Right atrium auricular region (tissue), 2 donors: ENCODE measurements at places on chromosomes 3 and 15. TPM values are rescaled to one million over a fixed set of nuclear protein-coding genes. Genes with fewer than 3 reads are reported as not detected.

Gene IL16
- 3.9 TPM for total RNA-seq

Gene ZPLD1
- total RNA-seq, result not detected

Gene SMCO1
- 3.6 TPM for total RNA-seq

Gene PPP1R14D
- total RNA-seq, result not detected

DNA sequence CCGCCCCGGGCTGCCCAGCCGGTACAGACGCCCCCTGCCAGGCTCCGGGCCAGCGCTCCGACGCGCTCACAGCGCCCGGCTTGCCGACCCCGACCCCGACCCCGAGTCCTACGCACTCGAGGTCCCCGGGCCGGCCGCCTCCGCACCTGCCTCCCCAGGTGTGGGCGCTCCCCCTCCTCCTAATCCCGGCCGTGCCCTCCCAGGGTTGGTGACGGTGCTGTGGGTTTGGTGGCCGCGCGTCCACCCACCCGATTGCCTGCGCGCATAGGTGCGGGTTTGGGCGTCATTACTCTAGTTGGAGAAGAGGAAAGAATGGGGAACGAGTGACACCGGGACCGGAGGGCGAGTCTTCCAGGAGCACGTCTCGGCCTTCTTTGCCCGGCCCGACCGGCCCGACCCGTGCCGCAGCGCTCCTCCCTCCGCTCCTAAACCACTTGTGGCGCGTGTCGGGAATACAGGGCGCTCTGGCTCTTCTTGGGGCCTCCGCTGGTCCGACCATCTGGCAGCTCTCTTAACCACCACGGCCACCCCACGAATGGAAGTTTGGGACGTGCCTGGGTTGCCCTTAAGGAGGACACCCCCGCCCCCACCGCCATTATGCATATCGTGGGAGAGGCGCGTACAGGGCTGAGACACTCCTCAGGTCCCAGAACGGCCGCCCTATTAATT, 810 bp upstream of the THRB start:
- no peaks in the 10 kb centered on the region for H3K36me3 ChIP-seq
- H3K4me3 ChIP-seq, result peak overlapping the region; percentile 78
- no peaks in the 10 kb centered on the region for H3K4me1 ChIP-seq

DNA sequence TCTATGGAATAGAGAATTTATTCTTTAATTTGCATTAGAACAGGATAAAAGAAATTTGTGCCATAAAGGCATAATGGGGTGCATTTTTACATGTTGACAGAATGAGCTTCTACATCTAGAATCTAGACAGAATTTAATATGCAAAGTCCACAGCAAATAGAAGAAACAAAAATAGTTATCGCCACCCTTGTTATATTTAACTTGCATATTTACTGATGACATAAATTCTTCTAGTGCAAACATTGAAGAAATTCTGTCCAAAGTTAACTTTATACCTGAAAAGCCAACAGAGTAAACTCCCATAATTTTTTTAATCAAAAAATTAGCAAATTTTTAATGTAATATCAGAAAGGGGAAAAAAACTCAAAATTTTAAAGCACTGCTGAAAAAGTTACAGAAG, 213.7 kb upstream of the ALCAM start:
- H3K36me3 ChIP-seq, result no peaks in the 10 kb centered on the region
- H3K4me3 ChIP-seq, result no peak overlapping the region
- H3K27me3 ChIP-seq, result no peaks in the 10 kb centered on the region
- no peaks in the 10 kb centered on the region for H3K4me1 ChIP-seq
- no peak overlapping the region for H3K27ac ChIP-seq

- H3K4me1 ChIP-seq, result no peaks in the 10 kb centered on the region
- peaks cover 37% of the 10 kb centered on the region for H3K36me3 ChIP-seq
- DNase-seq, result no peak
- no peak overlapping the region for H3K4me3 ChIP-seq
- no peaks in the 10 kb centered on the region for H3K27me3 ChIP-seq
These were observed 52.5 kb downstream of the PHC3 start for GRCh38 chr3:170128977-170129431.

- no peak overlapping the region for H3K27ac ChIP-seq
- no peaks in the 10 kb centered on the region for H3K27me3 ChIP-seq
- H3K4me3 ChIP-seq, result no peak overlapping the region
- DNase-seq, result peak; percentile 44
- no peaks in the 10 kb centered on the region for H3K4me1 ChIP-seq
- H3K36me3 ChIP-seq, result no peaks in the 10 kb centered on the region
These were observed 30.9 kb downstream of the KY start for GRCh38 chr3:134619884-134620445.

DNA sequence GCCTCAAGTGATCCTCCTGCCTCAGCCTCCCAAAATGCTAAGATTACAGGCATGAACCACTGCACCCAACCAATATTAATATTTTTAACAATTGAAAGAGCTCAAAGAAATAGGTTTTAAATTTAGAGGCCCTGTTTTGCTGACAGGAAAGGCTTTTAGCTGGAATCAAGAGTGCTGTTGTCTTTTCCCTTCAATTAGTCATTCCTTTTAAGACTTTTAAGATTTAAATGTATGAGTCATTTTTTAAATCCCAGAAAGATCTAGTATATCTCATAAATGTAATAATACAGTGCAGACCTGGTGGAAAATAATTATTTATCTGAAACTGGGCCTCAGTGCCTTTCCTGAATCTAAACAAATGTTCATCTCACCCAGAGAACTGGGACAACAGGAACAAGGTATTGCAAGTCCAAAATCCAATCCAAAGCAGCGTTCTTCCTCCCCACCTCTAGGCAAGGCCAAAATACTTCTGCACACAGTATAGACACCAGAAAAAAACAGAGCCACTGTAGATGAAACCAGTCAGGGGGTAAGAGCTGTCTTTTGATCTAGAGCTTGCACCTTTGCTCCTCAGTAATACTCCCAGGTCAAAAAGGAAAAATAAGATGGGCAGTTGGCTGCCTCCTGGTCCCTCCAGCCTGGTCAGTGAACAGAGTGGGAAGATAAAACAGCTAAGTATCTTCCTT, 14.4 kb downstream of the AGTR1 start:
- H3K4me1 ChIP-seq, result no peaks in the 10 kb centered on the region
- no peaks in the 10 kb centered on the region for H3K27me3 ChIP-seq
- no peak overlapping the region for H3K27ac ChIP-seq
- no peaks in the 10 kb centered on the region for H3K36me3 ChIP-seq

GRCh38 chr15:99537344-99537743, 28.4 kb upstream of the MEF2A start:
- H3K36me3 ChIP-seq, result no peaks in the 10 kb centered on the region
- H3K27me3 ChIP-seq, result no peaks in the 10 kb centered on the region
- H3K4me1 ChIP-seq, result no peaks in the 10 kb centered on the region
- peak overlapping the region; percentile 69 for H3K27ac ChIP-seq
